Stimulated activated CD4-positive, alpha-beta T cell treated with anti-CD3 and anti-CD28 coated beads, Interleukin-12 subunit alpha, Interleukin-12 subunit beta, amount 100 ng/mL, for 48 hours (primary cell): ENCODE measurements at places on chromosomes 16 and 17.

- DNase-seq: no peak
Measured at GRCh38 chr17:61684818-61685217, 93.8 kb upstream of the NACA2 start.

GRCh38 chr17:65283704-65284103 lies 146.5 kb downstream of the RGS9 start:
- no peak for DNase-seq

DNA sequence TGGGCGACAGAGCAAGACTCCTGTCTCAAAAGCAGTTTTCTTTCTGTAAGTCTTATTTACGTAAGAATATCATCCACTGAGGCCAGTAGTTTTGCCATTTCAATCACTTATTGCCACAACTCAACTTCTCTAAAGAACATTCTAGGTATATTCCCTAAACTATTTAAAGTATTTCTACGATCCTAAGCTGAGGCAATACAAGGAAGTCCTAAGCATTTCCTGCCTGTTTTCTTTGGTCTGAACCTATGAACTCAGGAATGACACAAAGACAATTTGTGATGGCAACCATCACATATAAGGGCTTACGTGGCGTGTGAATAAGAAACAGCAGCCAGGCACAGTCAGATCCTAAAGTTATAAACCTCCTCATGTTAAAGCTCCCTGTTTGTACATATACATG lies 14.2 kb downstream of the USP36 start:
- no peak for DNase-seq

- DNase-seq: no peak
Measured at GRCh38 chr16:87860553-87861299, 8.6 kb downstream of the SLC7A5 start.

- no peak for DNase-seq
Measured at GRCh38 chr16:3774156-3774767, 56.9 kb upstream of the TRAP1 start.

DNA sequence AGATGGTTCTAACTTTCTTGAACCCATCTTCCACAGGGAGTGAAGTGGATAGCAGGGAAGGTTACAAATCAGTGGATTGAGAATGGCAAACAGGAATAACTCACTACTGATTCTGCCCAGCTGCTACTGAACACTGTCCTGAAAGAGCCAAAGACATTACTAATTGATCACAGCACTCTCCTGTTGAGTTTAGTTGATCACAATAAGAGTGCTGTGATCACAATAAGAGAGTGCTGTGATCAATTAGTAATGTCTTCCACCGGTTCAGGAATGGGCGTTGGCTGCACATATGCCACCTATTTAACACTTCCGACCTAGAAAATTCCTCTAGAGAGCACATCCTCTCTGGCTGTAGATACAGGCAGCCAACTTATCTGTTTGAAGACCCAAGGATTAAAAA lies 11.4 kb downstream of the CFAP97D1 start:
- no peak for DNase-seq

- no peak for DNase-seq
Measured at GRCh38 chr16:19219836-19220235, 51.8 kb downstream of the SYT17 start.

DNA sequence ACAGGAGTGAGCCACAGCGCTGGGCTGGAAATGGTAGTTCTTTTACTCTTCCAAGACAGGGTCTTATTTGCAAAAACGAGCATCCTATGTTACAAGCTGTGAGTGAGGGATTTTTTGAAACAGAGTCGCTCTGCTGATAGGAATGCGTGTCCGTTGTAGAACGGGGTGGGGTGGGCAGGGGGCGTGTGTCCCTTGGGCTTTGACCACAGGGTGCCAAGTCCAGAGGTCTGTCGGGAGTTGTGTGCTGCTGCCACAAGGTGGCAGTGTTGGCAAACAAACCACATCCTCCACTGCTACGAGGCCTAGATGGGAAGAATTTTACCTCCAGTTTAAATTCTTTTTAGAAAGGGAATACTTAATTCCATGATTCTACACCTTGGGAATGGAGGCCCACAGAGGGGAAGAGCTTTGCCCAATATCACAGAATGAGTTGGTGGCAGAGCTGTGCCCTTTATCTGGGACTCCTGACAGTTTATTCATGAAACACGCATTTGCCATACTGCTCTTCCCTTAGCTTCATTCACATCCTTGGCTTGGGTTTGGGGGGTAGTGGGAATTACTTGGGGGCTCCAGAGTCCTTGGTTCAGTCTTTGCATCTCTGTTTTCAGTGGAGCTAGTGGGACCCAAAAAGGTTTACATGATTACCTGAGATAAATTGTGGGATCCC lies 30.6 kb upstream of the ETV4 start:
- DNase-seq: peak; percentile 44

DNA sequence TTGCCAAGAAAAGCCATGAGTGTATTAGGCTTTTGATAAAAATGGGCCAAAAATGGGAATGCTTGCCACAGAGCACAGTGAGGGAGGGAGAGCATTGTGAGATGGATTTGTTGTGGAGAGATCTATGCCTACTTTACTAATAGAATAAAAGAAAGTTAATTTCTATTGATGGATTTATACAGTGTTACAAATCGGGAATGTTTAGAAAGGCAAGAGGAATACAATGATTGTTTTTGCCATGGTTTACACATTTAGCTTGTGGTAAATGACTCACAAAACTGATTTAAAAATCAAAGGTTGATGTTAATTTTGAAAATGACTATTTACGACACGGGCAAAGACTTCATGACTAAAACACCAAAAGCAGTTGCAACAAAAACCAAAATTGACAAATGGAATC lies 16.6 kb downstream of the CCL4 start:
- DNase-seq: no peak

DNA sequence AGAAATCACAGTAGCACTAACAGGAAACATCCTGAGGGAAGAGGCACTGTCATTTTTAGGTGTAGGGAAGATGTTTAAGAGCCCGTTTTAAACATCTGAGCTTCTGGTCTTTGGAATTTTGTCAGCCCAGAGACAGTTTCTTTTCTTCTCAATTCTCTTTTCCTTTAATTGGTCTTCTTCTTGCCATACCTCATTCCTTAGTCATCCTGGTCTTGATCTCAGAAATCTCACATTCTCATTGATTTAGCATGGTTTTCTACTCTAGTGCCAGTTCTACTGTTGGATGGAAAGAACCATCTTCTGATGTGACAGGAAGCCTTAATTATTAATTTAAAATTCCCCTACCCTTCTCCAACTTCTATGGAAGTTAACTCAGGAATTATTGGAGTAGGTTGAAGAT lies 25.4 kb downstream of the BMERB1 start:
- DNase-seq: no peak

DNA sequence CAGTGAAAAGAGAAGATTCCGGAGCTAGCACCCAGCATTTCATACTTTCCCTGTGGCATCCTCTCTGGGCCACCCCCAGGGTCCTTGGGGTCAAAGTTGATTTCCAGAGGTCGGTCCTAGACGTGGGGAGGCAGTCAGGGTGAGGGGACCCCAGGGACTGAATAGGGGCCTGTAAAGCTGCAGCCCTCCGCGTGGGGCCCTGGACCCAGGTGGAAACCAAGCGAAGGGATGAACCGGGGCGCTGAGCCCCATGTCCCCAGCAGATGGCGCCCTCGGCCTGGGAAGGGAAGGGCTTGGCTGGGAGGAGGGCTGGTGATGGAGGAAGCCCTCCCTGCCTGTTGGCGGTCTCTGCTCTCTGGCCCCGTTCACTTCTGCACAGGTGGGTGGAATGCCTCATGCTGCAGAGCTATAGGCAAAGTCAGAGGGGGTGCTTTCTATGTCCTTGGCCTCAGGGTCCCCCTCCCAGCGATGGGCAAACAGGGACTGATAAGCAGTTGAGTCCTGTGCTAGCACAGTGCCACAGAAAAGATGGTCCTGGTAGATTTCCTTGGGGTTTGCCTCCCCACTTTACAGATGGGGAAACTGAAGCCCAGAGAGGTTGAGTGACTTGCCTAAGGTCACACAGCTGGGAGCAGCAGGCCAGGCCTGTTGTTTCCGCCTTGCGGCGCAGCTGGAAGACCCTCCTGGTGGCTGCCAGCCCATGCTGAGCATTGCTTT lies 163.4 kb upstream of the CIBAR2 start:
- peak; percentile 60 for DNase-seq

- DNase-seq: no peak
Measured at GRCh38 chr16:8661703-8662102, 12.7 kb upstream of the ABAT start.

GRCh38 chr16:7548796-7549318 lies 216.2 kb downstream of the RBFOX1 start:
- no peak for DNase-seq

DNA sequence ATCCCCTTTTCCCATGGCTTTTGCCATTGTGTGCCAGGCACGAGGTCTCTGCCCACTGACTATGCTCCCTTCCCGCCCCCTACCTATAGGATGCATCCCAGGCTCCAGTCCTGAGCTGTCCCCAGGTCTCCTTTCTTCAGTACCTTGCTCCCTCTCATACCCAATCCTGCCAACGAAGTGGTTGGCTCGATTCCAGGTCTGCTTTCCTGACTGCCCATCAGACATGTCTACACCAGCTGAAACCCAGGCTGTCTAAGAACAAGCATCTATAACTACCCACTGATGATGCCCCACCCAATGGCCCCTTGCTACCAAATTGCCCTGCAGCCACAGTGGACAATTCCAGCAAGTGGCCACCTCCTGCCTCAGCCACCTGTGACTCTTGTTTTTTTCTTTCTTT lies 479.1 kb downstream of the SOX9 start:
- no peak for DNase-seq

- peak; percentile 37 for DNase-seq
Measured at GRCh38 chr17:78645421-78646295, 68.5 kb upstream of the DNAH17 start.

- DNase-seq: no peak
Measured at GRCh38 chr17:42247734-42248133, 28.5 kb downstream of the STAT5B start.

- no peak for DNase-seq
Measured at GRCh38 chr16:86858501-86858900, 280.2 kb downstream of the FOXL1 start.

GRCh38 chr16:9123401-9123800 lies 32.0 kb downstream of the HAPSTR1 start:
- DNase-seq: no peak

DNA sequence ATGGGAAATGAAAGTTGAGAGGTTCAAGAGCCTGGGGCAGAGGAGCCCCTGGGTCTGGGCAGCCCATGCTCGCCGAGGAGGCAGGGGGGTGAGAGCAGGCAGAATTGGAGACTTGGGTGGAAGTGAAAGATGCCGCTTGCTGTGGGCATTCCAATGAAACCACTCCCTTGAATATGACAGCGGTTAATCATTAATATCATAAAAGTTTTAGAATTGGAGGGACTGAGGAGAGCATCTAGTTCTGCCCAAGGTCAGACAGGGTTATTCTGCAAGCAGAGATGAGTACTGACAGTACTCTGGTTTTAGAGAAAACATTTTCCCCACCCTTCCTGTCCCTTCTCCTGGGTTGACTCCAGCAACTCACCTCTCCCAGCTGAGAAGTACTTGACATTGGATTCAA lies 180.2 kb downstream of the MSI2 start:
- DNase-seq: no peak

GRCh38 chr16:17258848-17259713 lies 211.7 kb downstream of the XYLT1 start:
- no peak for DNase-seq

GRCh38 chr16:48596326-48596725 lies 13.7 kb downstream of the N4BP1 start:
- peak; percentile 48 for DNase-seq

DNA sequence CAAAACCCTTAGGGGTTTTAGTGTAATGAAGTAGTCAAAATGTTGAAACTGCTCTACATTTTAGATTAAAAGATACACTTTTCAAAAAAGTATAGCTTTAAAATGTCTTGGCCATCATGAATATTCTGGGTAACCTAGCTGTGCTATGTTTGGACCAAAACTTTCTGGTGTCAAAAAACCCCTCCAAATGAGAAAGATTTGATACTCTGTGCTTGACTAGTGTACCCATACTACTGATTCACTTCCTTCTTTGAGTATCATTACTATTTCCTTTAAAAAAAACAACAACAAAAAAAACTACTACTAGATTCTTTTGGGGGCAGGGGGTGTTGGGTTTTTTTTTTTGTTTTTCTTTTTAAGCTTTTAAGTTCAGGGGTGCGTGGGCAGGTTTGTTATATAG lies 37.3 kb downstream of the PTRH2 start:
- DNase-seq: no peak

DNA sequence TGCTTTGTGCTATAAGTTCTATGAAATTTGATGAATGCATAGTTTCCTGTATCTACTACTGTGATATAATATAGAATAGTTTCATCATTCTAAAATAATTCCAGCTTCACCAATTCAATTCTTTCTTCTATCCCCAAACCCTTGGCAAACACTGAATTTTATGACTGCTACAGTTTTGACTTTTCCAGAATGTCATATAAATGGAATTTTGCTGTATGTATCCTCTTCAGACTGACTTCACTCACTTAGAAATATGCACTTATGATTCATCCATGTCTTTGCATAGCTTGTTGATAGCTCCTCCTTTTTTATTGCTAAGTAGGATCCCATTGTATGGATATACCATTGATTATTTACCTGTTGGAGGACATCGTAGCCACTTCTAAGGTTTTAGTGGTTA lies 89.1 kb upstream of the HS3ST3A1 start:
- DNase-seq: no peak

- DNase-seq: no peak
Measured at GRCh38 chr16:86597880-86598606, 19.7 kb downstream of the FOXL1 start.

DNA sequence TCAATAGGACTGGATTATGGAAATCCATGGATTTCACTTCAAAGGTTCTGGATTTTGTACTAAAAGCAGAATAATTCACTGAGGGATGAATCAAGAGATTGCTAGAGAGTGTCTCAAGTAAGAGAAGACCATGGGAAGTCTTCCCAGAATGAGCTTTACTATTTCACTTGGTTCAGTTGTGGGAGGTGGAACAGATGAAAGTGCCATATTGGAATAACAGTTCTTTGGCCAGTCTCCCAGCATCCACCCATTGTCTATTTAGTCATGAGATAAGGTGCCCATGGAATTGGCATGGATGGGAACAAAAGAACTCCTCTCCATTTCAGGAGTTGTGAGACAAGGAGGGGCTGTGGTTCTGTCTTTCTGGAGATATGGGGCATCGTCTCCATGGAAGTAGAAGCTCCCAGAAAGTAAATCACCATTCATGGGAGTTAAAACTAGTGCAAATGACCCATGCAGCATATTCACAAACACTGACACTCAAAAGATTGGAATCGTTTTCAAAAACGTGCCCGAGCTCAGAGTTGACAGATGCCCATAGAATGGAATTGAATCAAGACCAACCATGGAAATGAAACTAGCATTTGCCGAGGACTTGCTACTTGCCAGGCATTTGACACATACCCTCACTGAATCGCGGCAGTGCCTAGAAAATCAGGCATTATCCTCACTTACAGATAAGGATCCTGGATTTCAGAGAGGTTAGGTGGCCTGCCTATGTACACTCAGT lies 36.2 kb upstream of the CLEC3A start:
- DNase-seq: no peak

GRCh38 chr16:66516509-66516807 lies 33.5 kb downstream of the TK2 start:
- no peak for DNase-seq

DNA sequence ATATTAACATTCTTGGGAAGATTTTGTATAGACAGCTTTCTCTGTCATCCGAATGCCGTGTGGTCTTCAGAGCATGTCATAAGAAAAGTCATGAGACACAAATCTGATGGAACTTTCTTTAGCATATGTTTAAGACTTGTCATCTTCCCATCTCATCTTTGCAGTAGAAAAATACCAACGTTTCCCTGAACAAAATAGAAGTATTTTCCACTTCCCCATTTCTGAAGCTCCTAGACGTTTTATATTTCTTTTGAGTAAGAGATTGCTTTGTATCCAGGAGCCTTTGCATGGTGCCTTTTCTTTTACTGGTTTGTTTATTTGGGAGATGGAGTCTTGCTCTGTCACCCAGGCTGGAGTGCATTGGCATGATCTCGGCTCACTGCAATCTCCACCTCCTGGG lies 235.1 kb downstream of the PRKCA start:
- DNase-seq: no peak
